ENCODE measurements at places on chromosomes 13 and 19.

DNA sequence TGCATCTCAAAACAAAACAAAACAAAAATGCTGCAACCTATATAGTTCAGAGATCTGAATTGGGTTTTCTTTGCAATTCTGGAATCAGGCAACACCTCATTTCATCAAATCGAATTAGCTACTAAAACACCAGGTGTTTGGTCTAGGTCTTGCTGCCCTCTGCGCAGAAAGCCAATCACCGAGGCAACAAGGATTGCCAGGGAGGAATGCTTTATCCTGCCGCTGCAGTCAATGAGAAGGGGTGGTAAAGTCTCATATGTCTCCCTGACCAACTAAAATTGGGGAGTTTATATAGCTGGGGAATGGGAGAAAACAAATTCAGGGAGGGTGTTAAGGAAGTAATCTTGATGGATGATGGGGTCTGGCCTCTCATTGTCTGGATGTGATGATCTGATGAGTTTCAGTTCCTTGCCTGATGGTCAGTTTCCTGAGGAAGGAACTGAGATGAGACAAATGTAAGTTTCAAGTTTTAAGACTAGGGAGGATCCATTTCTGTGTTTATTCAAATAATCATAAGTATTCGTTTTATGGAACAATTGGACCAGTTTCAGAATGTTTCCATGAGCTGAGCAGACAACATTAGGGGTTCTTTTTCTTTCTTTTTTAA lies 5.0 kb upstream of the YJU2 start:
- H3K4me1 ChIP-seq: peaks cover 5% of the 10 kb centered on the region
- H3K4me3 ChIP-seq: no peak overlapping the region
- H3K27me3 ChIP-seq: no peaks in the 10 kb centered on the region
- no peaks in the 10 kb centered on the region for H3K36me3 ChIP-seq
- DNase-seq: no peak
- peak overlapping the region; percentile 6 for H3K27ac ChIP-seq

- DNase-seq: peak; percentile 33
- no peaks in the 10 kb centered on the region for H3K36me3 ChIP-seq
- peaks cover 20% of the 10 kb centered on the region for H3K4me1 ChIP-seq
- no peaks in the 10 kb centered on the region for H3K27me3 ChIP-seq
- peak overlapping the region; percentile 92 for H3K4me3 ChIP-seq
Measured at GRCh38 chr13:48976576-48977285, 1.0 kb downstream of the FNDC3A start.

DNA sequence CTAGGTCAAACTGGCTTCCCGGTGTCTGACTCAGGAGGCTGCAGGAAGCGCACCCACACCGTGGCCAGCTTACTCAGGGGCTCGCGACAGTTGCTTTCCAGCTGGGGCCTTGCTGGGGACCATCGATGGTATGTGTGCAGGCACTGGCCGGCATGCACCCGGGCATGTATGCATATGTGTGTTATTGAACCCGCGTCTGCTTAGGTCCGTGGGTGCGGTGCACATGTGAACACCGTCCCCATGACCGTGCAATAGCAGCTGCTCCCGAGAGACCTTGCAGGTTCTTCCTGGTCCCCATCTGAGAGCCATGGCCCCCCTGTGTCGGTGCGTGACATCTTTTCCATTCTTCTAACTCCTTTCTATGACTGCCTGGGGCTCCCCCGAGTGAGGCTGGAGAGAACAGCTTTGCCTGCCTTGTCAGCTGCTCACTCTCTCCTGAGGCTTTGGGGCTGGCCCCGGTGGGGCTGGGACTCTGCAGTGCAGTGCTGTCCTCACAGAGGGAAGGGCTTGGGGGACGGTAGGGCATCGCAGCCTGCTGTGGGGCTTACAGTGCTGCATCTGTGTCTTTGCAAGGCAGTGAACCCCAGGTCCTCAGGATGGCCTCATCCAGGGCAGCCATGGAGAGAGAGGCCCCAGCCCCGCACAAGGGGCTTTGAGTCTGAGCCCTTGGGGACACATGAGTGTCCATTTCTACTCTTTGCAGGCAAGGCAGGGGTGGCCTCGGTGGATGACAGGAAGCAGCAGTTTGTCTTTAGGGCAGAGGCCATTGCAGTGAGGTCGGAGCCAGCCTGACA lies 65.1 kb downstream of the CHST8 start:
- H3K4me3 ChIP-seq: no peak overlapping the region
- H3K27me3 ChIP-seq: peaks cover 3% of the 10 kb centered on the region
- no peak for DNase-seq
- no peaks in the 10 kb centered on the region for H3K36me3 ChIP-seq
- H3K4me1 ChIP-seq: no peaks in the 10 kb centered on the region

- H3K4me1 ChIP-seq: peaks cover 72% of the 10 kb centered on the region
- H3K36me3 ChIP-seq: no peaks in the 10 kb centered on the region
- no peak overlapping the region for H3K4me3 ChIP-seq
- peak overlapping the region; percentile 87 for H3K27ac ChIP-seq
- no peak for DNase-seq
Measured at GRCh38 chr19:42053037-42053935, 16.7 kb downstream of the GRIK5 start.

- no peaks in the 10 kb centered on the region for H3K36me3 ChIP-seq
- DNase-seq: no peak
- H3K27ac ChIP-seq: no peak overlapping the region
- no peak overlapping the region for H3K4me3 ChIP-seq
- no peaks in the 10 kb centered on the region for H3K27me3 ChIP-seq
Measured at GRCh38 chr13:51697181-51697580, 106.8 kb downstream of the DHRS12 start.
